HT1080 (cell line): ENCODE measurements at places on chromosomes 16 and 17.

GRCh38 chr17:66767154-66767933, 67.6 kb upstream of the CACNG5 start:
- DNase-seq: no peak

DNA sequence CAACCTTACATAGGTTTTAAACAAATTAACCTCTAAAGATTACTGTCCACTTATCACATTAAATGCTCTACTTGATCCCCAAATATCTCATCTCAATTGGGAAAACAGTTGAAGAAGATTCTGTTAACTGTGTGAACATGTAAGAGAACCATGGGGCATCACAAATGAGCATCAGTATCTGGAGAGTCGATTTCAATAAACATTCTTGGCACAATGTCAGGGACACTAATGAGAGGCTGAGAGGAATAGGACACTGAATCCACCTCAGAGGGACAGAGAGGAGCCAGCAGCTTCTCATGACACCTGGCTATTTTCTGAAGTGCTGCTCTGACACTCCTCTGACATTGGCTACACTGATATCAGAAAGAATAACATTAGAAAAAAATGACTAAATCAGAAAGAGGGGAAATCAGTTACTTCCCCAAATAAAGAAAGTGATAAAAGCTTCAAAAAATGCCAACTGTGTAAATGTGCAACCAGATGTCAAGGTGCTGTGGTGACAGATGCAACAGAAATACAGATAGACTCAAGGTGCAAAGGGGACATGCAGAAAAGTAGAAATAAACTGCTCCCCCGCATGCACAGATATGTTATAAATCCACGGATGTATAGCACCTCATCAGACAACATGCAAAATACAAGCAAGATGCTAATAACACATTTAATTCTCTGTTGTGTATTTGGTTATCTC, 67.4 kb downstream of the SNX11 start:
- no peak for DNase-seq

DNA sequence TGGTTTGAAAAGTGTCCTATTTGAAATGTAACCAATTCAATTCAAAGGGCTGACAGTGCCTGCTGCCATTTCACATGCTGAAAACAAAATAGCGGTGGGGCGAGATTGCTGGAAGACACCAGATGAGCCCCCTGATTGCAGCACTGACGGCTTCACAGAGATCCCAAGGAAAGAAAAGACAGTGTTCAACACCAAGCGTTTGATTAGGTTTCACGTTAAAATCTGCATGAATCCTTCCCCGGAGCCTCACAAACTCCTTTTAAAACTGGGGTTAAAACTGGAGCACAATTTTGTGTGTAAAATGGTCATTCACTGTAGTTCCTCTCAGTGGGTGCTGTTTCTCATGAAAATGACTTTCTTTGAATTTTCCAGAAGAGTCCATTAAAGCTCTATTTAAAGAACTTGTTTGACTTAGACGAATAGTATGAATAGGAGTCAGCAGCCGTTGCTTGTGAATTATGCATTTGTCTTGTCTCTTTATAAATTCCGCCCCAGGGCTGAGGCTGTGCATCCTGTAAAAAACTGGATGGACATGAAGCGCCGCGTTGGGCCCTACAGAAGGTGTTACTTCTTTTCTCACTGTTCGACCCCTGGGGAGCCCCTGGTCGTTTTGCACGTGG, 8.8 kb downstream of the MLYCD start:
- DNase-seq: no peak

GRCh38 chr17:44752953-44753861, 5.6 kb upstream of the ADAM11 start:
- DNase-seq: no peak

- peak; percentile 35 for DNase-seq
Measured at GRCh38 chr17:45050481-45051059, 862 bp downstream of the DCAKD start.

GRCh38 chr17:35693662-35694061, 37.8 kb upstream of the RASL10B start:
- DNase-seq: no peak

DNA sequence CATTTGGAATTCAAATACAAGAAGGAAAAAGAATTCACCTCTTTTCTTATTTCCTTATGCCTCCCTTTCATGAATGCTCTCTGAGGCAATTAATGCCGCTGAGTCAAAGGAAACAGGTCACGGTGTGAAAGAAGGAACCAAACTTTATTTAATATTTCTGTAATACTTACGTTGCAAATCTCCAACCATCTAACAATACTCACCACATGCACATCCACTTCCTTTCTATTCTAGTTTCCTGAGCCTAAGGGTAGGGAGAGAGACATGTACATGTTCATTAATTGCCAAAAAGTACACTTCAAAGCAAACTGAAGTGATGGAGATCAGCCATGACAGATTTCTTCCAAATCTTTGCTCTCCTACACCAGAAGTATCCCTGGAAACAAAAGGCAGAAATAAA, 47.9 kb upstream of the HLF start:
- no peak for DNase-seq

DNA sequence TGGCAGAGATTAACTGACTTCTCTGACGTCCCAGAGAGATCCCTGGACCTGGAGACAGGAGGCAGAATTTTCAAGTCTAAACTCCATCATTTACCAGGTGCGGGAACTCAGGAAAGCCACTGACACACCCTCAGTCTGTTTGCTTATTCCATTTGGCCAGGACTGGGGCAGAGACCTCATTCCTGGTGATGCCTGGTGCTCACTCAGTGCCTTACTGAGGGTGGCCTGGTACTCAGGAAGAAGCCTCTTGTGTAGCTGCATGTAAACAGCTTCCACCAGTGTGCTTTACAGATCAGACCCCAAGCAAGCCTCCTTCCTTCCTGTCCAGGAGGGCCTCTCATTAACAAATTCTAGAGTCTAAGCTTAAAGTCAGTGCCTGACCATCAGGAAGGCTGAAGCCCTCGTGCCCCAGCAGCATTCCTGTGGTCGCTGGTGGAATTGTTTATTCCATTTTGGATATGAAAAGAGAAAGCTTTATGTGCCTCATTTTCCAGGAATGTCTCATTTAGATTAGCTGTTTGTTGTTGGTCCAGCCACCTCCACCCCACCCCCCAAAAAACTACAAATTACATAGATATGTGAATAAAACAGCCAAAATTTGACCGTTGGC, 236.1 kb upstream of the CDH5 start:
- DNase-seq: peak; percentile 11

DNA sequence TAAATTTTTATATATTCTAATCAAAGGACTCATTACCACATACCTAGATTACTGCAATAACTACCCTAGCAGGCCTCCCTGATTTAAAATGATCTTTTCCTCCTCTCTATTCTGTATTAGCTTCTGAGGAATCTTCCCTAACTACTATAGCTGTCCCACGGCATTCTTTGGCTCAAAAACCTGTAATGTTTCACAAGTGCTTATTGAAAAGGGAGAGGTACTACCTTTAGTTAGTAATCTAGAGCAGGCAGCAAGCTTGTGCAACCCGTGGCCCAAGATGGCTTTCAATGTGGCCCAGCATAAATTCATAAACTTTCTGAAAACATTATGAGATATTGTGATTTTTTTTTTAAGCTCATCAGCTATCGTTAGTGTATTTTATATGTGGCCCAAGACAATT, 71.0 kb upstream of the CORO6 start:
- no peak for DNase-seq

DNA sequence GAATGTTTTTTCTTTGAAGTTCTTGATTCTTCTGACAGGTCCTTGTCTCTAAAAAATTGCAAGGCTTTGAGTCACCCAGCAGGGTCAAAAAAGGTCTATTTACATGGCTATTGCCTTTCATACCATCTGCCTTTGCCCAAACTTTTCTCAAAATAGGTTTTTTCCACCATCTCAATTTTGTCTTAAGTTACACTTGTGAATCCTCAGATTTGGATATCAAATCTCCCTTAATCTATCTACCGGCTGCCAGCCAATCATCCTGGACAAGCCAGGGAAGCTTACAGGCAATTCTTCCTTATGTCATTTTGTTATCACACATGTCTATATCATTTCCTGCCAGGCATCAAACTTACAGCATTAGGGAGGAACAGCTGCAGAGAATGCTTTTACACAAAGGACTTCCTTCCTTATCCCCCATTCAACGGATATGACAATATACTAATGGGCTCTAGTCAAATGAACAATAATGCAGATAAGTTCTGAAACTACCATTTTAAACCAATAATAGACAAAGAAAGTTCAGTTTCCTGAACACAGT, 104.1 kb upstream of the CORO6 start:
- DNase-seq: peak; percentile 80

DNA sequence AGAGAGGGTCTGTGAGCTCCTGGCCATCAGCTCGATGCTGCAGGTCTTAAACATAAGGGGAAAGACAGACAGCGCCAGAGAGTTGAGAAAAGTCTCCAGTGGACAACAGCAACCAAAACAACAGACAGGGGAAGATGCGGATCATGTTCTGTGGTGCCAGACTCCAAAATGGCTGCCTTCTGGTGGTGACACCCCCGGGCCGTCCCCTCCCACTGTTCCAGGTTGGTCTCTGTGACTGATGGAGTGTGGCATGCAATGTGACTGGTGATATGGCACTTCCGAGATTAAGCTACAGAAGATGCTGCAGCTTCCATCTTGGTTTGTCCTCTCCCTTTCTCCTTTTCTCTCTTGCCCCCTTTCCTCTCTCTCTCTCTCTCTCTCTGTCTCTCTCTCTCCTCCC, 40.4 kb upstream of the RBFOX3 start:
- DNase-seq: no peak
